ENCODE measurements at places on chromosomes 11 and 22. TPM values are rescaled to one million over a fixed set of nuclear protein-coding genes. Genes with fewer than 3 reads are reported as not detected.

LMNTD2 gene
- total RNA-seq = 1.1 TPM

VPS11 gene
- 29.6 TPM for total RNA-seq

BIK gene
- total RNA-seq = 6.8 TPM

DNA sequence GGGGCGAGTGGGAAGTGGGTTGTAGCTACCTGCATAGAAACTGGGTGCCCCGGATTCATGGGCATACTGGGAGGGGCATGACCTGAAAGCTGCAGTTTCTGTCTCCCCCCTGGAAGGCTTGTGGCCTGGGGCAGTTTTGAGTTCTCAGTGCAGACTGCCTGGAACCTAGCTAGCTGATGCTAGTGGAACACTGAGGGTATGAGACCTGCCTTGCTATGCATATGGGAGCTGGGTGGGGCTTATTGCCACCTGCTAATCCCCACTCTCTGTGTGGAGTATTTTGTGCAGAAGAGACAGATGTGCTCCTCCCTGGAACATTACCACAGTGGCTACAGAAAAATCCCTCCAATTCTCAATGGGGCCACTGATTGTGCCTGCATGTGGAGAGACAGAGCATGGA, 11.7 kb upstream of the OR56B4 start:
- no peak for DNase-seq

DNA sequence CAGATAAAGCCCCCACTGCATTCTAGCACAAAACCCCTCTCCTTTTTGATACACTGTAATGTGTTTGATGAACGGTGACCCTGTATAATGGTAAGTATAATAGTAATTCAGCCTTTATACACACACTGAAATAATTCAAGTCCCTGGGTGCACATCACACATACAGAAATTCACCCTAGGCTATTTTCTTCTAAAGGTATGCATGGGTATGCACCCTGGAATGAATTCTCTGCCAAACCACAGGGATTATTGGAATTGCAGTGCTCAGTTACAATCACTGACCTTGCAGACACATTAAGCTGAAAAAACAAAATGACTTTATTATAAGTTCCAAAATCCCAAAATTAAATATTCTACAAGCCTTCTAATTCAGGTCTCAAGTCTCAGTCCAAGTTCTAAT, 245.9 kb upstream of the FAT3 start:
- no peak for DNase-seq

DNA sequence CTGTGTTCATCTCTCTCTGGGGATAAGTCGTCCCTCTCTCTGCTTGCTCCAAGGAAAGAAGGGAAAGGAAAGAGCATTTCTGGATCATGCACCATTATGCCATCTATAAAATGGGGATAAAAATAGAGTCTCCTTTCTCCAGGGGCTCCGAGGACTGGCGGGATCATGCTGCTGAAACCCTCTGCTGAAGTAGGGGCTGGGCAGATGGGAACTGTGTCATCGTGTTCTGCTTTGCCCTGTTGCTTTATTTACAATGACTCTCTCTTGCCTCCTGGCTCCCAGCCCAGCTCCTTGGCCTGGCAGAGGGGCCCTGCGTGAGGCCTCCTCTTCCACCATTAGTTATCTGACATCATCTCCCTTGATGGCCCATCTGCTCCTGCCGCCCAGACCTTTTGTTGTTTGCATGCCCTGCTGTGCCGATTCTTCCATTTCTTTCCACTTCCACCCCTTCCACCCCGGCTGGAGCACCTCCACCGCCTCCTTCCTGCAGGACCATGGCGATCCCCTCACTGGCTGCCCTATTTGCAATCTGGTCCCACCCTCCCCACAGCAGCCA, 200.9 kb downstream of the MYO18B start:
- DNase-seq = no peak

Data from thymus (tissue), 14 donors.